ENCODE measurements at places on chromosomes 5 and 9.

DNA sequence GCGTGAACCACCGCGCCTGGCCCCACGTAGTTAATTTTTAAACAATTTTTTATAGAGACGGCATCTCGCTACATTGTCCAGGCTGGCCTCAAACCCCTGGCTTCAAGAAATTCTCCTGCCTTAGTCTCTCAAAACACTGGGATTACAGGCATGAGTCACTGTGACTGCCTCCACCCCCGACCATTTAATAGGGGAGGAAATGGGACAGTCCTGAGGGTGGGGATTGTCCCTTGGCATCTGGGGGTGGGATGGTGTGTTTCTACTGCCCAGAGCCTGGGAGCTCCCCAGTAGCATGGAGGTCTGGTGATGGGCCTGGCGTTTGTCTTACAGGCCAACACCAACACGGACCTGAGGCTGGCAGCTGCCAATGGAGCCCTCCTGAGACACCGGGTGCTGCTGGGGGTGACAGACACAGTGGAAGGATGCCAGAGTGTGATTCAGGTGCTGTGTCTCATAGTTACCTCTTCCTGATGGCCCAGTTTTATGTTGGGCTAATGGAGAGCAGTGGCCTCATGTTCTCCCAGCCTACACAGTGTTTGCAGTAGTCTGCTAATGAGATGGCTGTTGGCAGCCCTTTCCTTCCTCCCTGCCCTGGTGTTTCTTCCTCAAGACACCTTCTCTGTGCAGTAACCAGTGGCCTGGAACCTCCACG lies 22.5 kb downstream of the TMEM268 start:
- no peak for DNase-seq

DNA sequence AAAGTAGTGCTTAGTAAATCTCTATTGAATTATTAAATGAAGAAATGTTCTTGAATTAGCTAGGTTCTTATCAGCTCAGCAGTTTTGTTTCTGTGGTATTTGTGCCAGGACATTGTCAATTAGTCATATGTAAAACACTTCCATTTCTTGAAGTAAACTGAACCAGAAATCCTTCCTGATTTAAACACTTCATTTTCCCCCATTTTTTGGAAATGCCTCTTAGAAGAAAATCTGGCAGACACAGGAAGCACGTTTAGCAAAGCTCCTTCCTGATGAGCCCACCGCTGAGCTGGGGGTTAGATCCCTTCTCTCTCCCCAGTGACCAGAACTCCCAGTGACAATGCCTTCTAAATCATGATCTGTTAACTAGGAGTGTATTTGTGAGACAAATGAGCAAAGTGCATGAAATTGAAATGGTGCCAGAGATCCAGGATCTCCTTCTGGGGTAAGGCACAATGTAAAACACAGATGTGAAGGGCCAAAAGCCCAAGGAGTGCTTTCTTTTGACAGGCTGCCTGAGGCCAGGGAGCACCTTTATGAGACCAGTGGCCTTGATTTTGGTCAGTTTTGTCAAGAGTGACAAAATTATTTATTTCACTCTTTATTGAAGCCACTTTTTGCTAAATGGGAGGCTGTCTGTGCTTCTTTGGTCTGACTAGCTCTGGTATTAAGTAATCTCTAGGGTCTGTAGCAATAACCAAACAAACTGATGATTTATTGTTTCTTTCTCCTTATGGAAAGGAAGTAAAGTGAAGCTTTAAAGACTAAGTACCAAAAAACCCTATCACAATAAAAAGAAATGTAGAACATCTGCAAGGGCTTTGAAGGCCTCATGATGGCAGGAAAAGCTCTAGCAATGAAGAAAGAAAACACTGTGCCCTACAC lies 25.5 kb upstream of the RUSC2 start:
- no peak for DNase-seq

GRCh38 chr9:97695995-97696802 lies 941 bp downstream of the XPA start:
- DNase-seq: no peak

DNA sequence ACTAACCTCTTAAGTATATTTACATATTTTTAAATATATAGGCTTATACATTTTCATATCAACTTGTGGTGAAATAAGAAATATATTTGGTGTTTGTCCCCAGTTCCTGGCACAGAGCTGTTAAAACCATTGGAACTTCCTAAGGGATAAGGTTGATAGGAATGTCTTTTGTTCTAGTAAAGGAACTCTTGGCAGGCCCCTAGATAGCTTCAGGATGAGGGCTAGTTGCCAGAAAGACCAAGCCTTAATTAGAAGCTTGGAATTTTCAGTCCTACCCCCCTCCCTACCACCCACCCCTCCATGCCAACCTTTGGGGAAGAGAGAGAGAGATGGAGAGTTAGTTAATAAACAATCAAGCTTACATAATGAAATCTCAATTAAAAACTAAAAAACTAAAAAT lies 638.6 kb upstream of the ACO1 start:
- DNase-seq: no peak

- no peak for DNase-seq
Measured at GRCh38 chr5:37867654-37868053, 27.8 kb upstream of the GDNF start.

GRCh38 chr9:137085920-137086530 lies 760 bp upstream of the MAN1B1 start:
- DNase-seq: peak; percentile 15

GRCh38 chr9:117718701-117719100 lies 14.5 kb downstream of the TLR4 start:
- DNase-seq: no peak

- DNase-seq: no peak
Measured at GRCh38 chr5:179309751-179310320, 35.4 kb downstream of the ADAMTS2 start.

GRCh38 chr5:3787604-3788003 lies 192.0 kb downstream of the IRX1 start:
- no peak for DNase-seq

GRCh38 chr5:150645070-150645700 lies 4.7 kb downstream of the SYNPO start:
- DNase-seq: no peak

Measured in activated T-helper 1 cell treated with Interleukin-2 at 50 U/mL for 16 hours (primary cell).